NCI-H2029 (cell line): ENCODE measurements at places on chromosomes 4 and X.
A peak's percentile ranks its signal among the peaks of the same experiment; 100 is the strongest.

- DNase-seq: no peak
These were observed 89.1 kb upstream of the TET2 start for GRCh38 chr4:105057370-105058105.

GRCh38 chr4:6749340-6750171 is 33.0 kb upstream of the KIAA0232 start:
- DNase-seq: peak; percentile 32

- no peak for DNase-seq
These were observed 48.1 kb upstream of the CXCL8 start for GRCh38 chr4:73692254-73692653.

DNA sequence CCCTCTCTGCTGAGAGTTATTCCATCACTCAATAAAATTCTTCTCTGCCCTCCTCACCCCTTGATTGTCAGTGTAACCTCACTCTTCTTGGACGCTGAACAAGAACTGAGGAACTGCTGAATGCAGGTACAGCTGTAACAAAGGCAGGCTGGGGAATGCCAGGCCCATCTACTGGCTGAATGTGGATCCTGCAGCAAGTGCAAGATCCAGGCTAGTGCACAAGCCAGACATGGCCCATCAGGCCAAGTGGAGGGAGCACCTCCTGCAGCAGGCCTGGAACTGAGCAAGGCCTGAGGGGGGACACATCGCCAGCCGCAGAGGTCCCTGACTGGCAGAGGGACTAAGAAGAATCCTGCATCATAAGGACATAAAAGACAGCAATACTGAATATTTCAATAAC is 411.8 kb upstream of the PCDH10 start:
- no peak for DNase-seq

DNA sequence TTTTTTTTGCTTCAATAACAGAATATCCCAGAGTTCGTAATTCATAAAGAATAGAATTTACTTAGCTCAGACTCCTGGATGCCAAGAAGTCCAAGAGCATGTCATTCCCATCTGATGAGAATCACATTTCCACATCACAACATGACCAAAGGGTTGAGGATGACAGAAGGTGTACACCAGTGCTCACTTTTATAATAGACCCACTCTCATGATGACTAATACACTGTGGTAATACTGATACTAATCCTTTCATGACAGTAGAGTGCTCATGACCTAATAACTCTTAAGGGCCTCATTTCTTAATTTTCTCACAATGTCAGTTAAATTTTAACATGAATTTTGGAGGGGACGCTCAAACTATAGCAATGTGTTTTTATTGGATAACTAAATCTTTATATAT is 69.2 kb downstream of the ZNF732 start:
- DNase-seq: no peak

- no peak for DNase-seq
These were observed 93.2 kb downstream of the ARSF start for GRCh38 chrX:3134316-3134945.

DNA sequence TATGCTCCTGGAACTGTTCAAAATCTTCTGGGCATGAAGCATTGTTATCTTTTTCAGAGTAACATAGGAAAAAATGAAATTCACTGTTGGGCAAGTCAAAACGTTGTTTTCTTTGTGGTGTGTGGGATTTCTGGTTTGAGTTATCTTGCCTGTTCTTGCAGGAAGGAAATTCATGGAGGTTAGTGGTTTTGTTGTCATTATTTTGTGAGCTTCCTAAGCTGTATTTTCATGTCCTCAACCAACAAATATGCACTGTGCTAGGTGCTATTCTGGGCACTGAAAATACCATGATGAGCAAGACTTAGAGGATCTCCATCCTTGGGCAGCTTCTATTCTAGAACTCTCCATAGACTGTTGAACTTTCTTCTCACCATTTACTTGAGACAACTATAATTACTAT is 16.9 kb downstream of the SPINK2 start:
- DNase-seq: no peak

- DNase-seq: no peak
These were observed 83.9 kb downstream of the SNCA start for GRCh38 chr4:89752932-89753598.

GRCh38 chr4:71167083-71167482 is 171.7 kb upstream of the SLC4A4 start:
- no peak for DNase-seq
